Renal cortical epithelial cell (primary cell): ENCODE measurements at places on chromosomes 4 and X. TPM values are rescaled to one million over a fixed set of nuclear protein-coding genes. Genes with fewer than 3 reads are reported as not detected.

DNA sequence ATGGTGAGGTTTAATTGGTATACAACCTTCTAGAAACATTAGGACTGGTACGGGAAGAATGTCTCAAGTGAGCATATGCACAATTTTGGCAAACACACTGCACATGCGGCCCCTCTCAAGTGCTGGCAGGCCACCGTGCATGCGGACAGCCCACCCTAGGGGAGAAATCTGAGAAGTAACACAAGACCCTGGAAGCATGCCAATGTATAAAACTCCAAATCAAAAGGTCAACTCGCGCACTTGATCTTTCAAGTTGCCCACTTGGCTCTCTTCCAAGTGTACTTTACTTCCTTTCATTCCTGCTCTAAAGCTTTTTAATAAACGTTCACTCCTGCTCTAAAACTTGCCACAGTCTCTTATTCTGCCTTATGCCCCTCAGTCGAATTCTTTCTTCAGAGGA is 488.3 kb downstream of the CFAP47 start:
- no peak for DNase-seq

Gene GBA3
- total RNA-seq = 0.30 and 0.52 TPM in 2 replicates

Gene ADGRG4
- under 0.01 TPM in 1 of 2 replicates, not detected in the other for total RNA-seq

Gene CSAG2
- total RNA-seq = not detected in 2 replicates

DNA sequence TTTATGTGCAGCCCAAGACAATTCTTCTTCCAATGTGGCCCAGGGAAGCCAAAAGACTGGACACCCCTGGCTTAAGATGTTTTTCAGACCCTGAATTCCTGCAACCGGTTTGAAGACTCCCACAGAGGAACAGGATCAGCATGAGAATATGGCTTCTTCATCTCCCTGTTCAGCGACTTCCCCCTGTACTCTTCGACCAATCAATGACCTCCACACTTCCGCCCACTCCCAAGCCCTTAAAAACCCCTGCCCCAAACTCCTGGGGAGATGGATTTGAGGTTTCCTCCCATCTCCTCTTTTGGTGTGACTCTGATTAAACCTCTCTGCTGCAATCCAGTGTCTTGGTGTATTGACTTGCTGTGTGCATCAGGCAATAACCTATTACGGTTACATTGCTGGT is 344.4 kb downstream of the NR3C2 start:
- DNase-seq = no peak

DNA sequence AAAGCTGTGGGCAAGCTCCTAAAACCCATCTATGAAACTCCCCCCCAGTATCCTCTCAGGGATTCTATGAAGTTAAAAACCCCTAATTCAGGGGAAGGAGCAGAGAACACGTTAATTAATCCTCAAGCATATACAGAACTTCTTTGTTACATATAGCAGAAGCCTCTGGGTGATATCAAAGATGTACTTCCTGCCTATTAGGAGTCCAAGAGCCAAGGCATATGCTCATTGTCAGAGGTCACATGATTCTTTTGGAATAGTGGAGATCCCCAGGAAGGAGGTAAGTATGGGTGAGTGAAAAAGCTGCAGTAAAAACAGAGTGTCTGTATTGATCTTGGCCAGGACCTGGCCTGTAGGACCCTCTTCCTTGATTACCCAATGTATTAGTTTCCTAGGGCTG is 2.9 kb upstream of the SPARCL1 start:
- DNase-seq = no peak

- peak; percentile 92 for DNase-seq
Measured at GRCh38 chr4:18390655-18391353, 369.2 kb upstream of the LCORL start.

Gene LRIT3
- 0.15 TPM in 1 of 2 replicates, not detected in the other for total RNA-seq

GRCh38 chrX:20066968-20067708 is 49.6 kb downstream of the MAP7D2 start:
- DNase-seq = peak; percentile 57

GRCh38 chr4:41143311-41144039 is 70.9 kb downstream of the APBB2 start:
- DNase-seq = peak; percentile 97

Gene TMEM31
- not detected in 2 replicates for total RNA-seq

DNA sequence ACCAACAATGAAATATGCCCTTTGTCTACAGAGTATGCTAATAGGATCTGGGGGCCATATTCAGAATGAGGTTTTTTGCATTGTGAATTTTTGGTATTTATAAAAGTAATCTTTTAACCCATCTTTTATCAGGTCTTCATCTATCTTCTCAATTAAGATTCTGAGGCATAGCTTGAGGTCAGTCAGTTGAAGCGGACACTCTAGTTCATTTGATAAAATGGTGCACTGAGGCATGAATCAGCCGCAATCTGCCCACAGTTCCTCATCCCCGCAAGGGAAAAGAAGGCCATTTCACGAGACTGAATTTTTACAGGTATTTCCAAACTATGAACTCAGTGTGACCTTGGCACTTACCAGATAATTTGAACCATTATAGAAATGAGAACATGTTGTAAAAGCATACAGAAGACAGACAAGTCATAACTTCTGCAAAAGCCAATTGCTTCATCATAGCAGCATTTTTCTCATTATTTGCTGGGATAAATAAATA is 19.3 kb upstream of the VCX2 start:
- DNase-seq = peak; percentile 2

DNA sequence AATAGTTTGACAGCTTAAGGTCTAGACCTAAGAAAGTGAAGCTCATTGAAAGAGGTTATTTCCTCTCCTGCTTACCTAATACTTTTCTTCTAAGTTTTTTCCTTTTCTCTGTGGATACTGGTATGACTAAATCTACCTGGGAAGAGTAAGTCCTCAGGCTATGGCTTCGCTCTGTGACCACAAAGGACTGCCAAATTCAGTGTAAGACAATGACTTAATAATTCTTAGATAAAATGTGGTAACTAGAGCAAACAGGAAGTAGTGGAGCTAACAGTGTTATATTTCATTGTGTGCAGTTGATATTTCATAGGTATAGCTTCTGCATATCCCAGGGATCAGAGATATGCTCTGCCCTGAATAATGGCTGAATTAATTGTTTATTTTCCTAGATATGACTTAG is 418.9 kb downstream of the CCSER1 start:
- DNase-seq = peak; percentile 77

DNA sequence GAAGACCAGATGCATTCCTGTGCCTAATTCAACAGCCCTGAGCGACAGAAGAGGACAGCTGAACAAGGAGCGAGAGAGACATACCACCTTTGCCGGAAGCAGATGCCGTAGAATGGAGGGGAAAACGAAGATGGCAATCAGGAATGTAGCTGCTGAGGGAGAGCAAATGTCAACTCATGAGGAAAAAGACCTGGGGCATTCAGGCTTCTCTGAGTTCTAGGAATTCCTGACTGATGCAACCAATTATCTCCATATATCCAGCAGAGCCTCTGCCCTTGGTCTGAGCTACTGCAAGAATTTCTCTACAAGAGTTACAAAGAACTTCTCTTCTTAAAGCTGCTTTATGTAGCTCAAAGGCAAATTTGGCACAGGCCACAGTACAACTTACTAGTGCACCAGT is 40.5 kb upstream of the INPP4B start:
- no peak for DNase-seq

DNA sequence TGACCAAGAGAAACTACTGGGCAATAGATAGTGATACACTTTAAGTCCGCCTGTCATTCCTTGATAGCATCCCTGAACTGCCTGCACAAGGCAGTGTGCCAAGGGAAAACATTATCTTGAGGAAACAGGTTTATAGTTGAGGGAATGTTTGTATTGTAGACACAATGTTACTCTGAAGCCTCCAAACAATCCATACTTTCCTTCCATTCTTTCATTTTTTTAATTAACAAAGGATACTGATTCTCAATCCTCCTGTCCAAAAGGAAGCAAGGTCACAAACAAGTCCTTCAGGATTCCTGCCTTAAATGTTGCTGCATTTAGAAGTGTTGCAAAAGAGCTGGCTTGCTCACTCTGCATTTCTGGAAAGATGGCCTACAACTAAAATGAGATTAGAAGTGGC is 61.7 kb upstream of the PRSS48 start:
- no peak for DNase-seq

Gene PRDM5
- 8.9 and 9.8 TPM in 2 replicates for total RNA-seq

DNA sequence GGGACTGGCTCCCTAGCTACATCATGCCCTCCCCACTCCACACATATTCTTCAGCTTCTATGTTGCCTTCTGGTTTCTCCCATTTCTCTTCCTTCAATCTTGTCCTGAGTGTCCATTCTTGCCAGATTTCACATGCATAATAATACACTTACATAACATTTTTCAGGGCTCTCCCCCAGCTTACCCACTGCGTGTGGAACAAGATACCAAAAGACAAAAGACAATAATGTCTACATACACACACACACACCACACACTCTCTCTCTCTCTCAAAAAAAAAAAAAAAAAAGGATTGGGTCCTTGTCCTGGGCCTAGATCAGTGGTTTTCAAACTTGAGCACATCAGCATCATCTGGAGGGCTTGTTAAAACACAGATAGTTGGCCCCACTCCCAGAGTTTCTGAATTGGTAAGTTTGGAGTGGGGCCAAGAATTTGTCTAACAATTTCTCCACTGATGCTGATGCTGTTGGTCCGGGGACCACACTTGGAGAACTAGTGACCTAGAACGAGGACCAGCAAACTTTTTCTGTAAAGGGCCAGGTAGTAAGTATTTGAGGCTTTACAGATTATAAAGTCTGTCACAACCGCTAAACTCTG is 6.5 kb upstream of the SMARCA1 start:
- no peak for DNase-seq

DNA sequence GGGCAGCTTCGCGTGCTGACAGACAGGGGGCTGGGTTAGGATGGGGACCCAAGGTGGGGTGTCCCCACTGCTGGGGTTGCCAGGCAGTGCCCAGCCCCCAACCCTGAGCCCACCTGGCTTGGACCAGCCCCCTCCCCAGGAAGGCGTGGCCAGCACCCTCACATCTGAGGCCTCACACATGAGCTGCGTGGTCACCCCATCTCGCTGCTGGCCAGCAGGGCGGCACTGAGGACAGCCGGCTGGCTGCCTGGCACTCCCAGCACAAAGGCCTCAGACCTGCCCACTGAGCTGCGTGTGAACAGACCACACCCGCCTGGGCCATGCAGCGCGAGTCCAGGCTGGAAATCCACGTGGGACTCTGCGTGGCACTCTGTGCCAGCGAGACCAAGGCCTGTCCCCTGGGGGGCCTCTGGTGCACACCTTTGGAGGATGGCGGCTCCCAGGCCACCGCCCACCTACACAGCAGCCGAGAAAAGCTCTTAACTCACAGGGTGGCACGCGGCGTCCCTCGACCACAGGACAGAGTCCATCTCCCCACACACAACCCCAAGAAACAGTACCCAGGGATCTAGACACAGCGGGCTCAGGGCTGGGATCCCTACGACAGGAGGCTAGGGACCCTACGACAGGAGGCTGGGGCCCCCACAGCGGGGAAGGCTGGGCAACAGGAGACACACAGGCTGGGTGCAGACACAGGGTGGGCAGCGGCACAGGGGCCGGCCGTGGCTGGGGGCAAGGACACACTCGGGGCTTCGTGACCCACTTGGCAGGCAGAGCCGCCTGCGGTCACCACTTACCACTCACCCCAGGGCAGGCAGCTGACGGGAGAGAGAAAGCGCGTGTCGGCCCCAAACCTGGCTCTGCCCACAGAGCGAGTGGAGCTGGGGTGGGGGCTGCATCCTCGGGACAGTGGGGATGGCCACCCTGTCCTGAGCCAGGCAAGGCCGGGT is 9.8 kb downstream of the DGKQ start:
- no peak for DNase-seq

DNA sequence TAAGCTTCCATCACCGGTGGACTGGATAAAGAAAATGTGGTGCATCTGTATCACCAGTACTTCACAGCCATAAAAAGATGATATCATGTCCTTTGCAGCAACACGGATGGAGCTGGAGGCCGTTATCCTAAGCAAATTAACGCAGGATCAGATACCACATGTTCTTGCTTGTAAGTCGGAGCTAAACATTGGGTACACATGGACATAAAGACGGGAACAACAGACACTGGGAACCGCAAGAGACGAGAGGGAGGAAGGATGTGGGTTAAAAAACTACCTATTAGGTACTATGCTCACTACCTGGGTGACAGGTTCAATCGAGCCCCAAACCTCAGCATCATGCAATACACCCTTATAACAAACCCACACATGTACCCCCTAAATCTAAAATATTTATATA is 16.3 kb upstream of the IDS start:
- no peak for DNase-seq

- DNase-seq = no peak
Measured at GRCh38 chr4:40281913-40282312, 53.2 kb upstream of the CHRNA9 start.

Gene G3BP2
- total RNA-seq = 303 and 311 TPM in 2 replicates

- no peak for DNase-seq
Measured at GRCh38 chrX:29762006-29762405, 453.4 kb upstream of the MAGEB2 start.

GRCh38 chr4:74658116-74658515 is 136.2 kb downstream of the BTC start:
- DNase-seq = peak; percentile 70

GRCh38 chr4:21885241-21885640 is 63.3 kb downstream of the KCNIP4 start:
- no peak for DNase-seq

Gene ADH1C
- total RNA-seq = 0.35 TPM in 1 of 2 replicates, not detected in the other

DNA sequence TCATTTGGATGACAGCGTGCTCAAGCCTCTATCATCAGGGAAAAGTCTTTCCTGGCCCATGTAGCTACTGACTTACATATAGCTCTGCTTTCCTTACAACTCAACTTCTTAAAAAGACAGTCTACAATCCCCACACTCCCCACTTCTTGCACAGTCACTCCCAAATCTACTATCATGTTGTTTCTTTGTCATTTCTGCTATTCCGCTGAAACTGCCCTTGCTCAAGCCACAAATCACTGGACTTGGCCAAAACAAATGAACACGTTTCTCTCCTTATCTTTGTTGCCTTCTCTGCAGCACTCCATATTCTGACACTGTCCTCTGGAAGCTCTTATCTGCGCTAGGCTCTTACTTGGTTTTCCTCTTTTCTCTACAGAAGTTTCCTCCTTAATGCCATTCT is 28.2 kb downstream of the GPRIN3 start:
- no peak for DNase-seq

- DNase-seq = no peak
Measured at GRCh38 chr4:80459918-80460473, 124.5 kb downstream of the CFAP299 start.

- DNase-seq = no peak
Measured at GRCh38 chr4:92303621-92304027, at the start of gene GRID2. TSS of gene GRID2 (plus strand) at chr4:92303966.

DNA sequence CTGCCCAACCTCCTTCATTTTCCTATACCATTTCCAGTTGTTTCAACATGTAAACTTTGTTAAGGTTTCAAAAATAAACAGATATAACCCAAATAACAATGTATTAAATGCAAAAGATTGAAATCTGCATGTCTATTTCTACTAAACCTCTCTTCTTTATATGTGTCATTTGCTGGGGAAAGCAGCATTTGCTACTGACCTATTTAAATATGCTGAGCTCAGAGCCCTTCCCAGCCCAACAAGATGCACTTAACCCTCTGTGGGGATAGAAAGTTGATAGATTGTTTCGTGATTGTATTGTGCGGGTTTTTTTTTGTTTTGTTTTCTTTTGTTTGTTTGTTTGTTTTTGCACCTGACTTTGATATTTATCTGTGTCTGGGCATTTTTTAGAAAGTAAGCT is 139.5 kb downstream of the UCHL1 start:
- no peak for DNase-seq
